GM12864 (cell line): ENCODE measurements at places on chromosomes 2 and 18.
A peak's percentile ranks its signal among the peaks of the same experiment; 100 is the strongest.

- no peak for DNase-seq
These were observed 8.1 kb upstream of the TRIB2 start for GRCh38 chr2:12708508-12709206.

DNA sequence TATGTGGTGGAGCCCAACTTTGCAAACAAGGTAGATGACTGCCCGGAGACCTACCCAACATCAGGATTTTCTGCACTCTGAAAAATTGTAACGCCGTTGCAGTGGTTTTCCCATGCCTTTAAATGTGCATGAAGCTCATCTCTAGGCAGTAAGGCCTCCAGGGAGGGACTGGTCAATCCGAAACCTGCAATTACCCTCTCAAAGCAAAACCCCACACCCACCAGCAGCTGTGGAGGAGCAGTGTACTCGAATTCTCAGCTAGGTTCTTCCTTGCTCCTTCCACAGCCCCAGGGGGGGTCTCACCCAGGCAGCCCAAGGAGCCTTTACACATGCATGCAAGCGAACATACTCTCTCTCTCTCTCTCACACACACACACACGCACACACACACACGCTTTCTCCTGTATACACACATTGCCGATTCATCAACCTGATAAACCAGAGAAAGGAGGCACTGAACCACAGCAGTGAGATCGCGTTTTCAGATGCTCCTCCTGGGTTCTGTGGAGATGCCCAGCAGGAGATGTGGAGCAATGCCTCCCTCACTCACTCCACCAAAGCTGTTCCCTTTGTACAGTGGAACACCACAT lies 109.2 kb downstream of the VIT start:
- DNase-seq, result no peak

DNA sequence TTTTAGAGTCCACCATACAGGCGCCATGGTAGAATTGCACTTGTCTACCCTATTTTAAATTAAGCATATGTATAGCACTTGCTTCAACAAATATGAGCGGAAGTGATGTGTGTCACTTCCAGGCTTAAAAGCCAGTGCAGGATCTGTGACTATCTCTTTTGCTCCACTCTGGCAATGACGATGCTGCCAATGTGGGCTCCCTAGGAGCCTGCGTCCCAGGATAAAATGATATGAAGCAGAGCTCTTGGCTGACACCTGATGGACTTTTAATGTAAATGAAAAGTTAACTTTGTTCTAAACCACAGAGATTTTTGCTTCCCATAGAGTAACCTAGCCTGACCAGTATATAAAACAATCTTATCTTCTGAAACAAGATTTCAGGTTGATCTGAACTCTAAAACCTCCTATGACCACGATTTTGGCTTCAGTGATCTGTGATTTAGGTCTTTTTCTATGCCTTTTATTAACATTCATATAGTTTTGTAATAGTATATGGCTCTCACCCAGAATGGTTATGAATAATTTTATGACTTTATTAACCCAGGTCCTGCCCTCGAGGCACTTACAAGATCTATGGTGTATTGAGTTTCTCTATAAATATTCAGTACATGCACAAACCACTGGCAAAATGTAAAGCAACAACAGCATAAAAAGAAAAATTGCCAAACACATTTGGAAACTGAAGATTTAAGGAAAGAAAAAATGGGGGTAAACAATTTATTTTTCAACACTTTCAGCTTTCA lies 422.5 kb upstream of the PIK3C3 start:
- no peak for DNase-seq

DNA sequence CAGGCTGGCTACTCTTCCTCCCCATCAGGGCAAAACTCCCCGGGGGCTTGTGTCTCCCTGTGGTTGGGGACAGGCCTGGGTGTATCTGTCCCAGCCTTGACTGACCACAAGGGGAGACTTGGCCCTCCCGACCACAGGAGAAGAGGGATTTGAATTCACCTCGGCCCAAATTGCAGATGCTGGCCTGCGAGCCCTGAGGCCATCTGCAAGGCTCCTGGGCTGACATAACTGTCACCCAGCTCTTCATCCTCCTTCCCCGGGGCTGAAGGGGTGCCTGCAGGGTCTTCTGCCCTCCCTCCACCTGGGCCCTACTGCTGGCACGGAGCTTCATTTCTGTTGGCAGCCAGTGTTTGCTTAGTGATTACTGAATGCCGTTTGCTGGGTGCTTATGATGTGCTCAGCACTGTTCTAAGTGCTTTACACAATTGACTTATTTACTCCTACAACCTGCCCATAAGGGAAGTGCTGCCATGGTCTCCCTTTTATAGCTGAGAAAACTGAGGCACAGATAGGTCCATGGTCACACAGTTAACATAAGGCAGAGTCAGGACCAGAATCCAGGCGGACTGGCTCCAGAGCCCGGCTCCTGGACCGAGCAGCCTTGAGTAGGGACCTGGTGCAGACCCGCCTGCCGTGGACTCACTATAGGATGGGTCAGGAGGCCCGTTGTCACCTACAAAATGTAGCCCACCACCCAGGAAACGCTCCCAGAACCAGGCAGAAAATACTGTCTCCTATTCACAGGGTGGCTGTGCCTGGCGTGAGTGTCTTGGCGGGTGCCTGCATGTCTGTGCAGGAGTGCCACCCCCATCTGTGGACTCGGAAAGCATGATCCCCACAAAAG lies 18.9 kb downstream of the STEAP3 start:
- no peak for DNase-seq

GRCh38 chr2:223399357-223399957 lies 202.7 kb downstream of the SCG2 start:
- no peak for DNase-seq

DNA sequence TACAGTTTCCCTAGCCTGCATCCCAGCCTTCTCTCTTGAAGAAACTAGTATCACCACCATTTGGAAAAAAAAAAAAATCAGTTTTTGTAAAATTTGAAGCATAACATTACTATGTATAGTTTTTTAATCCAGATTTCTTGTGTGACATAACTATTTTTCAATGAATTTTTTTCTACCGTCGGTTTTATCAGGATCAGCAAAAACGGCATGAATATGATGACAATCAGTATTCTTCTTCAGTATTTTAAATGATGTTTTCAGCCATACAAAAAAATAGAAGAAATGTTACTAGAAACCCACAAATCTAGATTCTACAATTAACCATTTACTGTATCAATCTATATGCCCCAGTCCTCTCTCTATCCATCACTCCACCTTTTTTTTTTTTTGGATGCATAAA lies 103.9 kb downstream of the MGAT5 start:
- no peak for DNase-seq

DNA sequence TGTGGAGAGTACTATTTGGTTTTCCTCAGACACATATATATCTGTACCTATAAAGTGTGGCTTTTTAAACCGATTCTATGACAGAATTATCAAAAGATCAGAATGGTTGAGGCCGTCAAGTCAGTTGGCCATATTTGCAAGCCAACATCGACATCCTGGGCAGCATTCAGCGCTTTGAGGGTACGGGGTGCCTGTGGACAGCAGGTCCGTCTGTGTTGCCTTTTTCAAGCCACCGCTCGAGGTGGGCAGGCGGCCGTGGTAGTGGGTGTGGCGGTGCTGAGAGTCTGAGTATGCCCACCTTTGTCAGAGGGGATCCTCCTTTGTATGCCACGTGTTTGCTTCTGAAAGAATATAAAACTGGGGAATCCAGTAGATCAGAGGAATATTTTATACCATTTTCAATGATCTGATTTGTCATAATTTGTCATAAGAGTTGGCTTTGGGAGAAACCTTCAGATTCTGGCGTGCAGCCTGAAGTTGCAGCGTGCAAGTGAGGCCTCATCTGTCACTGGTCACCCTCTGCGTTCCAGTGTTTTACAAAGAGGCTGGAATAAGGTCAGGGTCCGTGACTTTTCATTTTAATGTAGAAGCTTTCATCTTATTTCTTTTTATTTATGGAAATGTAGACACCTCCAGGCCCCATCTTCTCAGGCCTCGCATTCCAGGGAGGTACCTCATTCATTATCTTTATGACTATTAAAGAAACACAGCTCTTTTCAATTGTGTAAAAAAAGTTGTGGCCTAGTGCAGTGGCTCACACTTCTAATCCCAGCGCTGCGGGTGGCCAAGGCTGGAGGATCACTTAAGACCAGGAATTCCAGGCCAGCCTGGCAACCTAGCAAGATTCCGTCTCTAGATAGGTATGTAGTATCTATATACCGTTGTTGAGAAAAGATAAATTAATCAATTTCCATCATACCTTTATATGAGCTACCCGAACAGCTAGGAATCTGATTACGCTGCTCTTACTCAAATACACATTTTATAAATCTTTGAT lies 37.8 kb upstream of the RBM44 start:
- no peak for DNase-seq

DNA sequence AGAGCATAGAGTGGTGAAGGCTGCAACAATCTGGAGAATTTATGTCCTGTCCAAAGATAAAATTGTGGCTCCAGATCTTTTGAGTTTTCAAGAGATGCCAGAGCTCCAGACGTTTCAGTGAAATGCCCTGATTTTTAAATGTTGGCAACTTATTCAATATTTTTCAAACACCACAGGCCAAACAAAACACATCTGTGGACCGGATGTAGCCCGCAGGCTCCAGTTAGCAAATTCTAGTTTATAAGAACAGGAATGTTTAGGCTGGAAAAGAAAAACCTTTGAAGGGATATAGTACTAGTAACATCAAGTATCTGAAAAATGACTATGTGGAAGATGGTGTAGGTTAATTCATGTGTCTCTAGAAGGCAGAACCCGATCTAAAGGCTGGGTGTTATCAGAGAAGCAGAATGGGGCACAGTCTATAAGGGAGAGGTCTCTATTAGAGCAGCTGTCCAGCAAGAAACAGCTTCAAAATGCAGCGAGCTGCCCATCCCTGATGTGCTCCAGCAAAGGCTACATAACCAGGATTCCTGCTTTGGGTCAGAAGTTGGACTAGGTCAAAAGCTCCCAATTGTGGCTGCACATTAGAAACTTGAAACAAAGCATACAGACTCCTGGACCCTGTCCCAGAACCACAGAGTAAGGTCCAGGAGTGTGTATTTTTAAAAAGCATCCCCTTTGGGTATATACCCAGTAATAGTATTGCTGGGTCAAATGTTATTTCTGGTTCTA lies 105.9 kb downstream of the ANKRD44 start:
- DNase-seq, result no peak

GRCh38 chr2:170493426-170494097 lies 221.6 kb upstream of the SP5 start:
- no peak for DNase-seq

- no peak for DNase-seq
These were observed 28.0 kb downstream of the SULT1C2 start for GRCh38 chr2:108316461-108317258.

DNA sequence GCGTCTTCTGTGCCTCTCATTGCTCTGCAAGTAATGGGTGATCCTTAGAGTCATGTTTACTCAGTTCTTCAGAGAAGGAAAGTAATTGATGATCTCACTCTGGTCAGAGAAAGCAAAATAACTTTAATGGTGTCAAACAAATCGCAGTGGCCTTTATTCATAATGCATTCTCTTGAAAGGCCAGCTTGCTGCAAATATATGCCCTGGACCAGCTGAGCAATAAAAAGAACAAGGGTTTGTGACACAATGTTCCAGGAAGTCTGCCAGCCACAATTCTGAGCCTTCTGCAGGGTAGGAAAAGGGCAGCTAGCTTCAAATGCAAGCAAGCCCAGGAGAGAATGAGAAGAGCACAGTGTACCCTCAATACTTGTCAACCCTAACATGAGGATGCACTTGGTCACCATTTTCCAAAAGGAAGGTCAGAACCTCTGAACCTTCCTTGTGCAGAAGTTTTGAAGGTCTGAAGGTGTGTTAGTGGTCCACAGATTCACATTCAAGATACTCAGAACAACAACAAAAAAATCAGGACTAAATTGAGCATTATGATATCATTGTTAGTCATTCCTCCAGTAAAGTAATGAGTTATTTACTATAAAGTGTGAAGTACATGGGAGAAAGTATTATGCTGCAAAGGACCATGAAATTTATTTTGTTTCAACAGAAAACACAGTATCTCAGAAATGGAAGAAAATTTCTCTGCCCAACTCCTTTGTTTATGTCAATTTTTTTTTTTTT lies 355.6 kb downstream of the PAX3 start:
- no peak for DNase-seq

- DNase-seq, result peak; percentile 44
These were observed 57.9 kb downstream of the ARHGEF33 start for GRCh38 chr2:38947241-38948239.

DNA sequence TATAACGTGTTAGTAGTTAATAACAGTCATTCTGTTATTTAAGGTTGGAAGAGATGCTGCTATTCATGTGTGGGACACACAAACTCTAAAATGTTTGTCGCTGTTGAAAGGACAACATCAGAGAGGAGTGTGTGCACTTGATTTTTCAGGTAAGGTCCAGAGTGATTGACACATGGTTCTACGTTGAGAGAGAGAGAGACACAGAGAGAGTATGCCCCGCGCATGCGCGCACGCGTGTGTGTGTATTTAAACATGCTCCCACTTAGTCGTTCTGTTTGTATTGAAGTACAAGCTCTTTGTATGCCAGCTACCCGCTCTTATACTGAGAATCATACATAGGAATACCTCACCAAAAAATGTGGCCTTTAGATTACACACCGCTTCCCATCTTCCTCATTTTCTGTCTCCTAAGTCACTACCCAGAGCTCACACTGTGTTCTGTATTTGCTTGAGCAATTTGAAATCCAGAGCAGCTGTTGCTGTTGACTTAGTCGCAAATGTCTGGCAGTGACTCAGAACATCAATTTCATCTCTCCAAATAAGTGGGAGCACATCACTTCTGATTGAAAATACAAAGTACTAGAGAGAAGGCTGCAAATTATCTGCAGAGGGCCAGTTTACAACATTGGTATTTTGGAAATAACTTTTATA lies 148.1 kb downstream of the EML6 start:
- no peak for DNase-seq

DNA sequence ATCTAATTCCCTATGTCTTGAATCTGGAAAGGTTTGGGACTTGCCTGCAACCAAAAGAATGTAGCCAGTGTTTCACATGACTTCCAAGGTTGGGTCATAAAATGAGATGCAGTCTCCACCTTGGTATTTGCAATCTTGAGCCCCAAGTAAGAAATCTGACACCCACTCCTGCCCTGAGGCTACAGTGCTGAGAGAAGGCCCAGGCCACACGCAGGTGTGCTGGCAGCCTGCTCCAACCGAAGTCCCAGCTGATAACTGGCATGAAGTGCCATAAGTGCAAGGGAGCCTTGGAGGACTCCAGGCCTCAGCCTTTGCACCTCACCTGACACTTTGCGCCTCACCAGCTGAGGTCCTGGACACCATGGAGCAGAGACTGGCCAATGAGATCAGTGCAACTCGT lies 182.7 kb downstream of the ANAPC1 start:
- DNase-seq, result no peak

GRCh38 chr2:134258684-134259388 lies 5.0 kb downstream of the MGAT5 start:
- DNase-seq, result no peak

GRCh38 chr2:193482557-193482956 lies 1287.8 kb upstream of the TMEFF2 start:
- DNase-seq, result no peak

DNA sequence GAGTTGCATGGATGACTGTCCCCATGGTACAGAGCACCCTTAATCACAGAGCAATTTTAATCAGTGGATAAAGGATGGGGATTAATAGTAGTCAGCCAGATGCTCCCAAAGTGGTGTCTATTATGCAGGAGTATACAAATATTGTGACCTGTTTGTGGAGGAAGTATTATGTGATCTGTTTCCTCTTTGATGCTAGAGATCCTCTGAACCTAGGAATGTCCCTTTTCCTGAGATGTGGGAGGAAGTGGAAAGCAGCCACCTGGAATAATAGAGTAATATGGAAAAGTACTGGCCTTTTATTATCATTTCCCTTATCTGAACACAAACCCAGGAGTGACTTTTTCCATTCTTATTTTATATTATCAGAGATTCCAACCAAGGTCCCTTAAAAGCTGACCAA lies 94.2 kb upstream of the EFEMP1 start:
- DNase-seq, result no peak

- DNase-seq, result no peak
These were observed 24.0 kb downstream of the SERPINB7 start for GRCh38 chr18:63799189-63799588.
